Left renal cortex interstitium (tissue), 4 donors: ENCODE measurements at places on chromosomes 7 and 10.

DNA sequence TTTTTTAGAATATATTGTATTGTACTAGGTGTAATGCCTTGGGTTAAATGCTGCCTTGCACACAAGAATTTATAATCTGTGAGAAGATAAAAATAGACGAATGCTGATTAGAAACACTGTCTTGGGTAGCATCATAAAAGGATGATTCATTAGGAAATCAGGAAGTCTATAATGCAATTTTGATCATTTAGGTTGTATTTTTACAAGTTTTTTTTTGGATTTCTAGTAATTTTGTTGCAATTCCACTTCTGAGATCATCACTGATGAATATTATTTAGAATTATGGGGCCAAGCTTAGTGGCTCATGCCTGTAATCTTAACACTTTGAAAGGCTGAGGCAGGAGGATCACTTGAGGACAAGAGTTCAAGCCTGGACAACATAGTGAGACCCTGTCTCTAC, 29.6 kb downstream of the WBP1L start:
- DNase-seq, result no peak

GRCh38 chr10:114561008-114561523, 97.0 kb downstream of the ABLIM1 start:
- no peak for DNase-seq

DNA sequence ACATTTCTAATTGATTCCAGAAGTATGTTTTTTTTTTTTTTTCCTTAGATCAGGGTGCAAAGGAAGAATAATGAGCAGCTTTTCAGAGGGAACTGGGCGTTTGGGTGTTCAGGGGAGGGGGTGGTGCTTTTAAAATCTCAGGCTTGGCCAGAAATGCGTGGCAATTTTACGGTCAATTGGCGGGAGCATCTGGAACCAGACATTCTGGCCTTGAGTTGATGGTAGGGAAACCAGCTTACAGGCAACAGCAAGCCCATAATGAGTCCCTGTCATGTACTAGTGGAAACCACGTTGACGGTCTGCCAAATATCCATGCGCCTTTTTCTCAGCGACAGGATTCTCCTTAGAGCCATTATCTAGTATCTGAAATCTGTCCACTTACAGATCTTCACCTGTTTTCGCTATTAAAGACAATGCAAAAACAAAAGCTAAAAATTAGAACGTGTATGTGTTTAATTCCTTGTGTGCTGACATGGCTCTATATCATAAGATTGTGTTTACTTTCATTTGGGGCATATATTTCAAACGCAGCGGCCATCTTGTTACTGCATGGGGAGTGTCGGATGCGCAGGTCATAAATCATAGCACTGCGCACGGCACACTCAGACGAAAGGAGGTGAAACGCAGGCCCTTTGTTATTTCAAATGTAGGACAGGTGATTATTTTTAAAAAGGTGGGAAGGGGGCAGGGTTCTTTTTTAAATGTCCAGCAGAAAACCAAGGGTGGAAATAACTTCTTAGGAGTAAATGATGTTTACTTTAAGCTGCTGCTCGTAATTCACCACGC, 209.2 kb downstream of the AGMO start:
- DNase-seq, result no peak

DNA sequence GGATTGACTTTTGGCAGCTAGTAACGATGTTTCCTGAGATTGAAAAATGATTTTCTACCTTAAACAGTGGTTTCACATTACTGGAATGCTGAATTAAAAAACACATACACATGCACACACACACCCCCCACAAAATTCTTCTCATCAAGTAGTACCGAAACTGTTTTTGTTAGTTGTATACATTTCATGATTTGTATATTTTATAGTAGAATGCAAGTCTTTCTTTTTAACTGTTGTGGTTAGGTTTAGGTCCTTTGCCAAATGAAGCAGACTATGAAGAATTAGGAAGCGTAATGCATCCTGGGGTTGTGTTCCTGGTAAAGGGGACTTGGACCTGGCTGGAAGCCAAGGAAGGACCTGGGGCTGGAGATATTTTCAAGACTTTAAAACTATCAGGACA, 505.8 kb downstream of the SUGCT start:
- DNase-seq, result no peak

- DNase-seq, result no peak
Observed at GRCh38 chr7:148697256-148698006, 1.3 kb upstream of the CUL1 start.

GRCh38 chr10:287814-288213, 152.6 kb downstream of the ZMYND11 start:
- no peak for DNase-seq
